Regular cardiac myocyte (primary cell): ENCODE measurements at places on chromosomes 1 and 21. TPM values are rescaled to one million over a fixed set of nuclear protein-coding genes. Genes with fewer than 3 reads are reported as not detected.

CRYBG2 gene
- total RNA-seq, result under 0.01 TPM in 1 of 2 replicates, not detected in the other

ACBD3 gene
- total RNA-seq, result 95.6 and 109 TPM in 2 replicates

SH3D21 gene
- 3.6 and 8.5 TPM in 2 replicates for total RNA-seq

MATN1 gene
- 0.28 TPM in 1 of 2 replicates, not detected in the other for total RNA-seq

DENND2D gene
- total RNA-seq, result 2.1 and 10.7 TPM in 2 replicates

ETNK2 gene
- total RNA-seq, result 1.2 and 3.7 TPM in 2 replicates

RYR2 gene
- under 0.01 TPM in 1 of 2 replicates, not detected in the other for total RNA-seq

OR2L5 gene
- not detected in 2 replicates for total RNA-seq

RAB13 gene
- 96.4 and 134 TPM in 2 replicates for total RNA-seq

MYBPH gene
- not detected in 2 replicates for total RNA-seq

FAM177B gene
- not detected in 2 replicates for total RNA-seq

IQCC gene
- total RNA-seq, result 1.7 and 1.9 TPM in 2 replicates

CYP4A11 gene
- total RNA-seq, result not detected in 2 replicates

GCSAML gene
- not detected in 2 replicates for total RNA-seq

SMIM1 gene
- total RNA-seq, result 1.4 TPM in 1 of 2 replicates, not detected in the other

PLA2G5 gene
- 0.56 TPM in 1 of 2 replicates, not detected in the other for total RNA-seq

TNFRSF8 gene
- total RNA-seq, result under 0.01 and 0.56 TPM in 2 replicates

CD53 gene
- total RNA-seq, result not detected in 2 replicates

RNU1-3 gene
- total RNA-seq, result under 0.01 TPM in 2 replicates

PAX7 gene
- total RNA-seq, result under 0.01 TPM in 1 of 2 replicates, not detected in the other

CCDC28B gene
- total RNA-seq, result 7.9 and 17.3 TPM in 2 replicates

ST6GALNAC3 gene
- 0.77 and 0.85 TPM in 2 replicates for total RNA-seq

TNFRSF14 gene
- total RNA-seq, result 10.9 and 45.9 TPM in 2 replicates

PRDX6 gene
- total RNA-seq, result 265 and 285 TPM in 2 replicates

TCP10L gene
- 0.19 and 0.85 TPM in 2 replicates for total RNA-seq

PRKACB gene
- 16.1 and 25.1 TPM in 2 replicates for total RNA-seq

GJA8 gene
- total RNA-seq, result not detected in 2 replicates

ANGPTL3 gene
- total RNA-seq, result not detected in 2 replicates

STIL gene
- total RNA-seq, result 4.2 and 13.0 TPM in 2 replicates

KRTAP19-2 gene
- total RNA-seq, result not detected in 2 replicates

NOC2L gene
- 57.2 and 178 TPM in 2 replicates for total RNA-seq

C2CD4D gene
- not detected in 2 replicates for total RNA-seq

ANGPTL1 gene
- 4.6 and 23.1 TPM in 2 replicates for total RNA-seq

YOD1 gene
- 7.3 and 7.9 TPM in 2 replicates for total RNA-seq

BCAS2 gene
- total RNA-seq, result 62.3 and 62.7 TPM in 2 replicates

HES2 gene
- total RNA-seq, result 0.77 and 0.85 TPM in 2 replicates

A3GALT2 gene
- 0.28 TPM in 1 of 2 replicates, not detected in the other for total RNA-seq

HCN3 gene
- total RNA-seq, result 0.19 and 0.85 TPM in 2 replicates

RGSL1 gene
- total RNA-seq, result not detected in 2 replicates

PTPN7 gene
- not detected in 2 replicates for total RNA-seq

PIGV gene
- total RNA-seq, result 11.7 and 29.6 TPM in 2 replicates

DNTTIP2 gene
- 32.7 and 38.3 TPM in 2 replicates for total RNA-seq

ALDH4A1 gene
- 12.1 and 12.5 TPM in 2 replicates for total RNA-seq

LIN28A gene
- total RNA-seq, result not detected in 2 replicates

LAMC2 gene
- total RNA-seq, result 2.8 and 4.0 TPM in 2 replicates

NBPF20 gene
- 1.7 and 2.3 TPM in 2 replicates for total RNA-seq

SYT11 gene
- total RNA-seq, result 46.0 and 59.5 TPM in 2 replicates

SLAMF9 gene
- 0.28 TPM in 1 of 2 replicates, not detected in the other for total RNA-seq

VANGL2 gene
- total RNA-seq, result 0.28 and 0.38 TPM in 2 replicates

SLFNL1 gene
- under 0.01 and 0.28 TPM in 2 replicates for total RNA-seq

SERPINC1 gene
- not detected in 2 replicates for total RNA-seq

KCNA3 gene
- total RNA-seq, result 0.28 TPM in 1 of 2 replicates, not detected in the other

NCF2 gene
- total RNA-seq, result 0.19 and 0.56 TPM in 2 replicates
